ENCODE measurements at places on chromosomes 2 and 18.
A peak's percentile ranks its signal among the peaks of the same experiment; 100 is the strongest.

- DNase-seq = no peak
Measured at GRCh38 chr2:14601156-14601770, 31.3 kb upstream of the LRATD1 start.

DNA sequence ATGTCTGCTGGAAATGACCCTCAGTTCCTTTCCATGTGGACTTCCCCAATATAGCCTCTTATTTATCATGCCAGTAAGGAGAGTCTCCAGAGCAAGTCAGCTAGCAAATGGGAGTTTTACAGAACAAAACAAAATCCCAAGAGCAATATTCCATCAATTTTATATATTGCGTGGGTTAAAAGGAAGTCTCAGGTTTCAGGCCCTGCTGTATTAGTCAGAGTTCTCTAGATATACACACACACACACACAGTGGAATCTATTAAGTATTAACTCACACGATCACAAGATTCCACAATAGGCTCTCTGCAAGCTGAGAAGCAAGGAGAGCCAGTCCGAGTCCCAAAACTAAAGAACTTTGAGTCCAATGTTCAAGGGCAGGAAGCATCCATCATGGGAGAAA is 102.8 kb upstream of the MAP2 start:
- DNase-seq = peak; percentile 45

DNA sequence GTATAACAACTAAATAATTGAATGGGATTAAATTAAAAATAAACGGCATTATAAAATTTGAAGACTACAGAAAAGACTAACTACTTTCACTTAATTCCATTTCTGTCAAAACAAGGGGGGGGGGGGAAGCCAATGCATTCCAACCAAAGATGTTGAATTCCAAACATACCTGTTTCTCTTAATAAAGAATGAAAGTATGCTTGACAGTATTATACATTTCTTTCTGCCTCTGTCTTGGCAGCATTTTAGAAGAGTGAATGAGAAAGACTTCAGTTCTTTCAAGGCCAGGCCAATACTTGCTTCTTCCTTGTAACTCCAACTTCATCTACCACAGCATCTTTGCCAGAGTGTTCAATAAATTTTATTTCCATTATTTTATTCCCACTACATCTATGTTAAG is 65.9 kb downstream of the PDE11A start:
- no peak for DNase-seq

DNA sequence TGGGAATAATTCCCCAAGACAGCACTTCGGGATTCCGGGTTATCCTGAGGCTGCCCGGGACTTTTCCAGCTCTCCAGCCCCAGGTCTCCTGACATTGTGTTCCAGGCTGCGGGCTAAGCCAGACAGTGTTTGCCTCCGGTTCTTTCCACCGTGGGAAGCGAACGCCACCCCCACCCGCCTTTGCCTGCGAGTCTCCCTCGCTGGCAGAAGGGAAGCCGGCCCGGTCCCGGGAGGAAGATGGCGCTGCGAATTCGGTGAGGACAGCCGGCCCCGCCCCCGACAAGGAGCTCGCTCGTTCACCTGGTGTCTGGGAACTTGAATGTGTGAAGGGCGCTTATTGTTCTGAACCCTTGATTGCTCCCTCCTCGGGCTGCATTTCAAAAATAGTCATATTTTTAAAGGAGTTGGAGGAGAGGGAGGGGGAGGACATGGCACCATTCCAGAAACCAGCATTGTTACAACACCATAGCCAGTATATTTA is 2.9 kb downstream of the LRATD1 start:
- peak; percentile 45 for DNase-seq

DNA sequence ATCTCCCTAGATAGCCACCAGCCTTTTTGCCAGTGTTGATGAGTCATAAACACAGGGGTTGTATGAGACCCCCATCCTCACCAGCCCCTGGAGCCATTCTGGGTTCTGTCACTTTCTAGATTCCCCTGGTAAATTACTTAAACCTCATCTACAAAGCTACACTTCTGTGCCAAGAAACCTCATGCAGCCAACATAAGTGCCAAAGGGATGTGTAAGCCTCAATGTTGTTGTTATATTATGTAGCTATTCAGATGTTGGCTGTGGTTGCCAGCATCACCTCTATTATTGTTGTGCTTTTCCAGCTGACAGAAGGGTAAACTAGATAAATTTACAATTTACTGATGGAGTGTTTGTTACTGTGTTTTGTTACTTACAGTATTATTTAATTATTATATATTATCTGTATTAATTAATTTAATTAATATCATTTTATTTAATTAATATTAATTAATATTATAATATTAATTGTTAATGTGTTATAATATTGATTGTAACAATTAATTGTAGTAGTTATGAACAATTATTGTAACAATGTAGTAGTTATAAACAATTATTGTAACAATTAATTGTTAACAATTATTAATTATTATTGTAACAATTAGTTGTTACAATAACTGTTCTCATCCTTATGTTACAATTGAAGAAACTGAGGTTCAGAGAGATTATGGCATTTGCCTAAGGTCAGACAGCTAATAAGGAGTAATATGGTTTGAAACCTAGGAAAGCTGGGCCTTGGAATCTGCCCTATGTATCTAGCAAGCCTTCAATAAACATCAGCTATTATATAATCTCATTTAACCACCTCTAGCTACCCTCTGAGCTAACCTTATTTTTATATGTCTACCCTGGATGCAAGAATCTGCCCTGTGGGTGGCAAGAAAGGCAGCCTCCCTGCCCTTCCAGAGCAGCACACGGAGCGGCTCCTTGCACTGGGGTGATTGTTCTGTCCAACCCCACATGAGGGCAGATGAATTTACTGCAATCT is 36.1 kb downstream of the PSTPIP2 start:
- DNase-seq = peak; percentile 79

GRCh38 chr18:3481696-3482210 is 31.8 kb downstream of the TGIF1 start:
- DNase-seq = peak; percentile 52

DNA sequence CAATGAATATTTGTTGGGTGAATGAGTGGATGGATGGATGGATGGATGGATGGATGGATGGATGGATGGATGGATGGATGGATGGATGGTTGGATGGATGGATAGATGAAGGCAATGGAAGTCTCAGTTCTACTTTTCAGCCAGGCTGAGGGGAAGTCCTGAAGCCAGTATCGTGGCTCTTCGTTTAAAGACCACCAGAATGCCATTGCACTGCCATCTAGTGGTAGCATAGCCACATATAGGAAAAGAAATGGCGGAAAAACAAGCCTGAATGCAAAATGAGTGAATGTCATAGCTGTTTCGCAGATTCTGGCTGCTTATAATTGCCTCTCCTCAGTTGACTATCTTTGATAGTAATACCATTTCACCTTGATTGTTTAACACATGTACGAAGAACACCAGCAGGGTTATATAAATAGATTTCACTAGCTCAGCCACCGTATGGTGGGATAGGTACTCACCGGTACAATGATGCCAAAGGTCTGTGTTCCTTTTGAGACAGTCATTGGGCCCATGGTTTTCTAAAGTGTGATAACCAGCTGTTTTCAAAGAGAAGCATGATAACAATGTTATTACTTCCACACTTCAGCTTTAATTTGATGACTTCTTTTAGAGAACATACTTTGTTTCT is 62.3 kb upstream of the GREB1L start:
- peak; percentile 84 for DNase-seq

DNA sequence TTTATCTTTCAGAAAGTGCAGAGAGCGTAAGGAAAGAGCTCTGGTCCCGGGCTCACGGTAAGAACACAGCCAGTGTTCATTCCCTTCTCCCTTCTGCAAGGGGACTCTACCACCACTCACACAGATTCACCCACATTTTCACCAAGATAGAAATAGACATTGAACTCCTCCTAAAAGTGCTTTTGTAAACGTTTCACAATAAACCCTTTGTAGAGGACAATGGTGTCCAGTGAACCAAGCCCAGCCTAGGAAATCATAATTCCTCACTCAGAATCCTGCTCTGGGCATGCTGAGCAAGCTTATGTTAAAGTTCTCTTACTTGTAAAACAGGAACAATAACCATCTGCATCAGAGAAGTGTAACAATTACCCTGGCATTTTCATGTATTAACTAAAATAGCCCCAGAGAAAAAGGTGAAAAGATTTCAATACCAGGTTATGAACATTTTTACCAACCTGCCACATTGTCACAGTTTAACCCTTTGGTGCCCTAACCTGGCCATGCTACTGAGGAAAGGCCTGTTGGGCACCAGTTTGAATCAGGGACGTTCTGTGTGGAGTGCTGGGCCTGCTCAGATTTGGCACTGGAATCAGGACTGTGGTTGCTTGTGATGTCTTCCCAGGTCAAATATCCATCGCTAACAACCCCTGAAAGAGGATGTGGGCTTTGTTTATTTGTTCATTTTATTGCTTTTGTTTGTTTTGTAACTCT is 22.5 kb upstream of the NDUFV2 start:
- DNase-seq = no peak

DNA sequence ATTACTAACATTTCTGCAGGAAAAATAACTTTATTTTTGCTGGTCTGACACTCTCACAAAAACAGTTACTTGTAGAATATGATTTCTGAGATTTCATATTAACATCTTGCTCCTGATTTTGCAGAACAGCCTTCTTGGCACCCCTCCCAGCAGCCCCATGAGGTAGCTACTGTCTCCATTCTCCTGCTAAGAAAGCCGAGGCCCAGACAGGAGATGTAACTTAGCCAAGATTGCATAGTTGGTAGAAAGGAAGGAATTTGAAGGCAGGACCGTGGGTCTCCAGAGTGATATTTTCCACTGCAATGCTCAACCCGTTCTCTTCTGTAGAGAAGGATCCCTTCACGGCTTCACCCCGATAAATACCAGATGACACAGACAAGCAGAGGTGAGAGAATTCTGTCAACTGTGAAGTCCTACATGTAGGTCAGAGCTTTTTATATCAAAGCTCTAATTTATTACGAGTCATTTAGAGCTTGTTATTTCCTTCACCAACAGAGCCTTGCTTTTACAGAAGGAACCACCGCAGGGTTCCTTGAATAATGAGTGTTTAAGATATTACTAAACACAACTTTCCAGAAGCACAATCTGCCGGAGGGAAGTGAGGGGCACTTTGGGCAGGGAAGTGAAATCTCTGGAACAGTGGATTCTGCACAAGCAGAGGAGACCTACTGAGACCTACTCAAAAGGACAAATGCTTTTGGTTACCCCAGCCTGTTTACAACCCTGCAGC is 48.0 kb upstream of the MYCN start:
- DNase-seq = no peak

GRCh38 chr2:197307236-197307932 is 3.2 kb downstream of the ANKRD44 start:
- no peak for DNase-seq

DNA sequence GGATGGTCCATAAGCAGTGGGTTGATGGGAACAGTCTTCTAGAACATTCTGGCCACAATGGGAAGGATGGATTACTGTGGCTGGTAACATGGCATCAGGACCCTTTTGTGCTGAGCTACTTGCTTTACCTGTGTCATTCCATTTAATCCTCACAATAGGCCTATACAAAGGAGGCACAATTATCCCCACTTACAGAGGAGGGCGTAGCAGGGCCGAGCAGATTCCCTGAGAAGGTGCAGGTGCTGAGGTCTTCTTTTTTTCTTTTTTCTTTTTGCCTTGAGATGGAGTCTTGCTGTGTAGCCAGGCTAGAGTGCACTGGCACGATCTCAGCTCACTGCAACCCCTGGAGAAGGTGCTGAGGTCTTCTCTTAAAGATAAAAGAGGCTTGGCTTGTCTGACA is 6.7 kb upstream of the LRRC30 start:
- no peak for DNase-seq

- DNase-seq = no peak
Measured at GRCh38 chr18:53551868-53552426, 672.5 kb downstream of the MBD2 start.

DNA sequence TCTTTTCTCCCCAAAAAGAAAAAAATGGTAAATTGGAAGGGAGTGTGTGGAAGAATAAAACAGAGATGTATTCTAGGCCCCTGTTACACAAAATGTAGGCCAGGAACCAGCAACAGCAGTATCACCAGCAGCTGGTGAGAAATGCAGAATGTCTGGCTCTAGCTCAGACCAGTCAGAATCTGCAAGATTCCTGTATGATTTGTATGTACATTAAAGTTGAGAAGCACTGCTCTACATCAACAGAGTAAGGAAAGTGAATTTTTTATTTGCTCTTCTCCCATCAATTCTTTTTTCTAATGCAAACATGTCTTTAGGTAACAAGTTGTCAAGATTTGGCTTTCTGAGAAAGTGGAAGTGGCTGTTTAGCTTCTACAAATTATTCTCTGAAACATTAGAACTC is 235.4 kb upstream of the FANCL start:
- no peak for DNase-seq

DNA sequence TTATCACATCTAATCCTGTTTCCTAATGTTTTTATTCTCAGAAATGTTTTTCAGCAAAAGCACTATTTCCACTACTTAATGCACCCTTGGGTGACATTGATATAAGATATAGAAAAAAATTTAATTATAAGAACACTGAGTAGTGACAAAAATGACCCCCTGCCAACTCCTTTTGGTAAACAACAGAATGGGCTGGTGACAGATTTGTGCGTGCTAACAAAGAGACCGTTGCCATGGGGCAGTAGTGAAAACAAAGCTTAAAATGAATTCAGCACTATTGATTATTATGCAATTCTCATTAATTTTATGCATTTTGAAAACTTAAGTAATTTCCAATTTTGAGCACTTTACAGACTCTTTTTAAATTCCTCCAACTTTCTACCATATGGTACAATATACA is 33.1 kb downstream of the RDH14 start:
- DNase-seq = no peak

GRCh38 chr2:127707890-127708648 is 6.8 kb downstream of the SFT2D3 start:
- DNase-seq = peak; percentile 39

- DNase-seq = no peak
Measured at GRCh38 chr18:73264562-73264921, 396.8 kb upstream of the NETO1 start.

GRCh38 chr18:28175150-28175929 is 1.6 kb downstream of the CDH2 start:
- peak; percentile 61 for DNase-seq

DNA sequence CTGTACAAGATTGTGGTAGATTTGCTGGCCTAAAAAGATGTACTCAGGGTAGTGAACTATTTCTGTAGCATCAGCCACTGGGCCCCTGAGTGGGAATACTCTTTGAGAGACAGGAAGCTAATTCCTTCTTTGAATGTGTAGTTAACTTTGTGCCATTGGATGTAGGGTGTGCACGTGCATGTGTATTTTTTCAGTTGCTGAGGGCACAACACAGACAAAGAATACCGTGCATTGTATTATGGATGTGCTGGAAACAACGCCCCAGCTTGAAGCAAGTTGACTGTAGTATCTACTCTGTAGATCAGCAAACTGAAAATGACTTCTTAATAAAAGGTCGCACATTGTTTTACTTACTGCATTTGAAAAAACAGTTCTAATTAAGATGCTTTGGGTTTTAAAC is 14.1 kb downstream of the CRIM1 start:
- DNase-seq = no peak

- no peak for DNase-seq
Measured at GRCh38 chr2:76469066-76469465, 758.4 kb upstream of the GCFC2 start.

- DNase-seq = peak; percentile 62
Measured at GRCh38 chr2:30979822-30980245, 158.4 kb downstream of the GALNT14 start.
